OCI-M1 (cell line): ENCODE measurements at places on chromosomes 5 and 9.

DNA sequence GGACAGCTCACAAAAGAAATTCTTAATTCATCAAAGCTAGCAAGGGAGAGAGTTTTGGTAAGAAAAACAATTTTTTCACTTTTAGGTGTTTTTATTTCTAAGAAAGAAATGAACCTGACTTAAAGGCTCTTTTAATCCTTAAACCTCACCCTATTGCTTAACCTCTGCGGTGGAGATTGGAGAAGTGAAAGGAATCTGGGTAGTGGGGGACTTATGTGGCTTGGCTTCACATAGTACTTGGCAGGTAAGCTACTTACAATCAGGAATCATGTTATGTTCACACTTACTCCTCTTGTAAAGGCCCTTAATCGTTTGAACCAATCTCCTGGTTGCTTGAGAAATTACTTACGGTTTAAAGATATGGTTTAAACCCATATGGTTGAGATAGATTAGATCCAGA is 104.8 kb downstream of the ISOC1 start:
- DNase-seq, result peak; percentile 55

DNA sequence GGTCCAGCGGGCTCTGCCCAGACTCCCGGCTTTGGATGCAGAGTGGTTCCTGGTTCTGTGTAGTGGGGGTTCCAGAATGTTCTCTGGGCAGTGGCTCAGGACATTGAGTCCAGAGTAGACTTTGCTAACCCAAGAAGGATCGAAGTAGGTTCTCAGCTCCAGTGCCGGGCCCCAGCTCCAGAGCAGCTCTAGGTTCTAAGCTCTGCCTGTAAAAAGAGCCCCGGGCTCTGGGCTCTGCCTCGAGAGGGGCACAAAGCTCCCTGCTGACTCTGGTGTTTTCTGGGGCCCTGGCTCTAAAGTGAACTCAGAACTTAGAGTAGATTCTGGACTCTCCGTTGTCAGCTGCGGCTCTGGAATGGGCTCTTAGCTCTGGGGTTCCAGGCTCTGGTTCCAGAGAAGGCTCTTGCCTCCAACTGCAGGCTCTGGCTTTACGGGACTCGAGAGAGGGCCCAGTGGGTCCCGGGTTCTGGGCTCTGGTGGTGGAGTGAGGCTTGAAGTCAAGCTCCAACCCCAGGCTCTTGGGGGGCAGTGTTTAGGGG is 414 bp downstream of the WDR38 start:
- no peak for DNase-seq

DNA sequence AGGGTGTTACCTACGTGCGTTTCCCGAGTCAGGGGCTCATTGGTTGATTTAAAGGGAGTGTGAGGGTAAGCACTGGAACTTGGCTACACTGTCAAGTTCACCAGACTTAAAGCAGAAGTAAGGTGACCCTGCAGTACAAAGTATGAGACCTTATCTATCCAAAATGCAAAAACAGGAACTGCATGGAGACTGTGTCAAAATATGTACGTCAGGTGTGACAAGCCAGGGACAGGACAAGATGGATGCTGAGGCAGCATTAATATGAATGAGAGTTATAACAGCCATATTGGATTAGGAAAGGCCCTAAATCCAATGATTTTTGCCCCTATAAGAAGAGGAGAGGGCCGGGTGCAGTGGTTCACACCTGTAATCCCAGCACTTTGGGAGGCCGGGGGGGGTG is 15.4 kb upstream of the SUSD3 start:
- peak; percentile 33 for DNase-seq

DNA sequence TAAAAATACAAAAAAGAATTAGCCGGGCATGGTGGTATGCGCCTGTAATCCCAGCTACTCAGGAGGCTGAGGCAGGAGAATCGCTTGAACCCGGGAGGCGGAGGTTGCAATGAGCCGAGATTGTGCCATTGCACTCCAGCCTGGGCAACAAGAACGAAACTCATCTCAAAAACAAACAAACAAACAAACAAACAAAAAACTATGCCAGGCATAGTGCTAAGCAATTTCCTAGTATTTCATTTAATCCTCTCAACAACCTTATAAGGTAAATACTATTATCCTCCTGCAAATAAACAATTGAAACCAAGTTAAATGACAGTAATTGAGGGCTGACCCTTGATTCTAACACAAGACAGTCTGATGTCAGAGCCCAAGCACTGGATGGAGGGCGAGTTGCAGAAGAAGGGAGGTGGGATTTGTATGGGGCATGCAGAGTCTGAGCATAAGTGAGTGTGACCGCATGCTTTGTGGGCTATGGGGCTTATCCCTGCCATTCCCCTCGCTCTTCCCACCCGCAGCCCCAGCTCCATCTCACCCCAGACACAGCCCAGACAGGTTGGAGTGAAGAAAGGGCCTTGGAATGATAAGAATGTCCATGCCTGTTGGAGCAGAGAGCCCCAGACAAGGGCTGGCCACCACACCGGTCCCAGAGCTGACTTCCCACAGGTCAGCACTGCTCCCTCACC is 24.3 kb upstream of the RPS14 start:
- no peak for DNase-seq

DNA sequence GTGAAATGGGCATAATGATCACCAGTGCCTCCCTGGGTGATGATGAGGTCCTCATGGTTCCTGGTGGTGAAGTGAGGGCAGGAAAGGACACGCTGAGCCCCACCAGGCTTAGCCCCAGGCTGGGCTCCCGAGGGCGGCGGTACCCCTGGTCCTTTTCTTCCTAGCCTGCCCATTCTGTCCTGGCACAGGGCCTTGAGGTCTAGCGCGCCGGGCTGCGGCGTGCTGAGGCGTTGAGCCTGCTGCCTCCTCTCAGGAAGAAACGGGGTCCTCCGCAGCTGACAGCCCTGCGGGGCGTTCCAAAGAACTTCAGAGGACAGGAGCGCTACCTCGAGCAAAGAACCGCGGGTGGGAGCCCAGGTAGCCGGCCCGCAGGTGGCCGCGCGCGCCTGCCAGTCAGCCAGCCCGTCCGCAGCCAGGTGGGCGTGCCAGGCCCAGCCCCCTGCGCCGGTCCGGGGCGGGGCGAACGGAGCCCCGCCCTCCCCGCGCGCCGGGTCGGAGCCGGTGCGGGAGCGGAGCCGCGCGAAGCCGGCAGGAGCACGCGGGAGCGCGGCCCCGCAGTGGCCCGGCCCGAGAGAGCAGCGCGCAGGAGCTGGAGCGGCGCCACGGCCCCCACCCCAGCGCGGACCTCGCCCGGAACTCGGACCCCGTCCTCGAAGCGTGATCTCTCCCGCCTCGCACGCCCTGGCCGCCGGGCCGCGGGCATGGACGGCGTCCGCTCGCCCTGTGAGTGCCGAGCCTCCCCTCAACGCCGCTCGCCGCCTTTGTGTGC is at the start of gene WNK2:
TSS of gene WNK2 (plus strand) at position 477 of the 769 bp plus-strand sequence. CDS start 791 bp downstream, outside the sequence.
- no peak for DNase-seq
